ENCODE measurements at places on chromosomes 11 and 22.

DNA sequence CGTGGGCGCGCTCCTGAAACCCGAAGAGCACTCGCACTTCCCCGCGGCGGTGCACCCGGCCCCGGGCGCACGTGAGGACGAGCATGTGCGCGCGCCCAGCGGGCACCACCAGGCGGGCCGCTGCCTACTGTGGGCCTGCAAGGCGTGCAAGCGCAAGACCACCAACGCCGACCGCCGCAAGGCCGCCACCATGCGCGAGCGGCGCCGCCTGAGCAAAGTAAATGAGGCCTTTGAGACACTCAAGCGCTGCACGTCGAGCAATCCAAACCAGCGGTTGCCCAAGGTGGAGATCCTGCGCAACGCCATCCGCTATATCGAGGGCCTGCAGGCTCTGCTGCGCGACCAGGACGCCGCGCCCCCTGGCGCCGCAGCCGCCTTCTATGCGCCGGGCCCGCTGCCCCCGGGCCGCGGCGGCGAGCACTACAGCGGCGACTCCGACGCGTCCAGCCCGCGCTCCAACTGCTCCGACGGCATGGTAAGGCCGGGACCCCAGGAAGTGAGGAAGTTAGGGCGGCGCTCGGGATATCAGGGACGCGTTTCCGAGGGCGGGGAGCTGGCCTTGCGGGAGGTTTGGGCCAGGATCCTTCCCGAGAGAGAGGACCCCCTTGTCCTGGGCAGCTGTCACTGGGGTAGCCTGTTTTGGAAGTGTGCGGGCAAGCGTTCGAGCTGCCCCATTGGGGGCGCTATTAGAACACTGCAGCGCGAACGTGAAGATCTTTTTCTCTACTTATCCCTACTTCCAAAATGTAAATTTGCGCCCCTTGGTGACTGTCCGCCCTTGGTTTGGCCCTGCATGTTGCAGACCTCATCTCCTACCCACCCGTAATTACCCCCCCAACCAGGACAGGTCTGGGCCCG, 796 bp downstream of the MYOD1 start:
- DNase-seq = no peak

DNA sequence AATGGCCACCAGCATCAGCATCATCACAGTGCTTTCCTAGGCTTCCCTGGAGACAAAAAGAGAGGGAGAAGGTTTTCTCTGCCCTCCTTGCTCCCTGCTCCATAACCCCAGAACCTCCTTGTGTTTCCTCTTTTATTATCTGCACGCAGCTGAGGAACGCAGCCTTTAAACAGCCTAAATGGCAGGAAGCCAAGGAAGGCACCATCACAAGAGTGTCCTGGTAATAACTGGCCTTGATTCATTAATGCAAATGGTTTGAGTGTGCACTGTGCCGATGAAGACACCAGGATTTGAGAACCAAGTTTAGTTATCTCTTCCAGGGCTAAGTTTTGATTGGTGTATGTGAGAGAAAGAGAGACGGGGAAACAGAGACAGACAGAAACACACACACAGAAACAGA, 29.4 kb upstream of the DRD2 start:
- DNase-seq = no peak

DNA sequence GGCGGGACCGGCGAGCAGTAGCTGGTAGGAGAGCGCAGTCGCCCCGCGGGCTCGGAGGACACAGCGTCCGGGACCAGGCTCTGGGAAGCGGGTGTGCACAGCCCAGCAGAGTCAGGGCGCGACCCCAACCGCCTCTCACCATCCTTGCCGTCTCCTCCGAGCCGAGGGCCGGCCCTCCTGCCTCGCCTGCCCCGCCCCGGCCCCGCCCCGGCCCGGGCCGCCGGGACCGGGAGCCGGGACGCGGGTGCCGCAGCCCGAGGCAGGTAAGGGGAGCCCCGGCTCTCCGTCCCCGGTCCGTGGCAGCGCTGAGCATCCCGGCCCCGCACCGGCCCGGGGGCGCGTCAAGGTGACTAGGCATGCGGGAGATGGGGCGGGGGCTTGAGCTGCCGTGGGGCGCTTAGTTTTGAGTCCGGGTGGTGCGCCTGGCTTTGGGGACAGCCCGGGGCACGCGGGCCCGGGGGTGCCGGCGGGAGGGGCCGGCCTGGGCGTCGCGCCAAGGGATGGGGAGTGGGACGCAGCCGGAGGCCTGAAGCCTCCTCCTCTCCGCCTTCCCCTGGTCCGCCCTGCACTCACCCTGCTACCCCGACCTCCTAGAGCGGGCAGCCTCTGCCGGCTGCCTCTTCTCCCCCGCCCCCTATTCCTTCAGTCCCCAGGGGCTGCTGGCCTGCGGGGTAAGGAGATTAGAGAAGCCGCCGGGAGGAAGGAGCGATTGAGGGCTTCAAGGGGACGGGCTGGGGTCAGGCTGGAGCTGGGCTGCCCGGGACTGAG, at the start of gene ABCG4:
Gene ABCG4, plus strand, starts transcription at position 35 of the 768 bp plus-strand sequence. CDS start 914 bp downstream, outside the sequence.
- no peak for DNase-seq

GRCh38 chr11:63922673-63923192, 5.8 kb upstream of the RCOR2 start:
- no peak for DNase-seq

GRCh38 chr11:102802341-102802740, 4.4 kb upstream of the MMP1 start:
- DNase-seq = no peak

- no peak for DNase-seq
Observed at GRCh38 chr11:118998822-118999221, 884 bp downstream of the CENATAC start.

DNA sequence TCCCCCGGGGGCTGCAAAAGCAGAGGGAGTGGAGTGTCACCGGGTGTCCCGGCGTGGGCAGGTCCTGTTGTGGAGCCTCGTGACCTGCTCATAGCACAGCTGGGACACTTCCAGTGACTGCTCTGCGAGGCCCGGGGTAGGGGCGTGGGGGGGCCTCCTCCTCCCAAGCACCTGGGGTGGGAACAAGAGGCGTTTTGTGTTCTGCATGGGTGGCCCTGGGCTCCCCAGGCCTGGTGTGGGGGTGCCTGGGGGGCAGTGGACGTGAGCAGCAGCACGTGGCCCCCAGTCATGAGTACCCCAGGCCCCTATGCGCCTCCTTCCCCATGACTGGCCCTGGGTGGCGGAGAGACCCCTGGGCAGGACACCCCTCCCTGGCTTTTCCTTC, 104.7 kb downstream of the KCNQ1 start:
- DNase-seq = no peak

DNA sequence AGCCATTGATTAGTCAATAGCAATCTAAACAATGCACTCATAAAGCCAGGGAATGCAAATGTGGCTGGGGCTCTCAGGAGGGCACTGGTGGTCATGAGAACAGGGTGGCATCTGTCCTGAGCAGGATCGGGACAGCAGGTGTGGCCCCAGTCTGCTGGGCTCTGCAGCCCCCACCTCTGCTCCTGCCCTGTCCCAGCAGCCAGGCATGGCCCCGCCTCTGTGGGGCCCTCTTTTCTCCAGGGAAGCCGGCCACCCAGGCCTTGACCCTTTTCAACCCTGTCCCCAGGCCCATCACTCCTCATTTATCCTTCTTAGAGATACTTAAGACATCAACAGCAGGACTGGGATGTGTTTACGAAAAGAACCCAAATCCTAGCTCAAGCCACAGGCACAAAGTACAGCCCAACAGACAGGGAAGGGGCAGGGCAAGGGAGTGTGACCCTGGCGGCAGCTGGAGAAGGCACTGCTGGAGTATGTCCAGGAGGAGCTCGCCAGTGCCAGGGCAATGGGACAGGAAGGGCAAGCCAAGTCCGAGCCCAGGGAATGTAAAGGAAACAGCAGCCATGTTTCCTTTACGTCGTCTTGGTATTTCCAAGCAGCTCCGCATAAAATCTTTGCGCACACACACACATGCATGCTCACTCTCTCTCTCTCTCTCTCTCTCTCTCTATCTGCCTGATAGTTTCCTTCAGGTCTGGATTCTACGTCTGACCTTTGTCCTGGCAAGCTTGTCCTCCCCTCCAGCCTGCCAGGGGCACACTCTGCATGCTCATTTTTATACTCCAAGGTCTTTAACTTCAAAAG, 59.9 kb downstream of the DGCR2 start:
- no peak for DNase-seq
